ENCODE measurements at places on chromosomes 13 and 19.

- DNase-seq, result peak; percentile 70
Observed at GRCh38 chr19:8487137-8487851, 15.1 kb downstream of the PRAM1 start.

- no peak for DNase-seq
Observed at GRCh38 chr19:31716826-31717225, 367.6 kb upstream of the TSHZ3 start.

- DNase-seq, result no peak
Observed at GRCh38 chr13:99124794-99125316, 75.8 kb upstream of the UBAC2 start.

GRCh38 chr13:23899555-23899954, 2.3 kb upstream of the C1QTNF9B start:
- DNase-seq, result no peak

- DNase-seq, result no peak
Observed at GRCh38 chr19:16016226-16017137, 59.8 kb upstream of the TPM4 start.

Measured in CD4-positive, alpha-beta T cell treated with Interleukin-15 for 1 hour (primary cell).